Amygdala (tissue), 56 donors: ENCODE measurements at places on chromosomes 16 and 17.

DNA sequence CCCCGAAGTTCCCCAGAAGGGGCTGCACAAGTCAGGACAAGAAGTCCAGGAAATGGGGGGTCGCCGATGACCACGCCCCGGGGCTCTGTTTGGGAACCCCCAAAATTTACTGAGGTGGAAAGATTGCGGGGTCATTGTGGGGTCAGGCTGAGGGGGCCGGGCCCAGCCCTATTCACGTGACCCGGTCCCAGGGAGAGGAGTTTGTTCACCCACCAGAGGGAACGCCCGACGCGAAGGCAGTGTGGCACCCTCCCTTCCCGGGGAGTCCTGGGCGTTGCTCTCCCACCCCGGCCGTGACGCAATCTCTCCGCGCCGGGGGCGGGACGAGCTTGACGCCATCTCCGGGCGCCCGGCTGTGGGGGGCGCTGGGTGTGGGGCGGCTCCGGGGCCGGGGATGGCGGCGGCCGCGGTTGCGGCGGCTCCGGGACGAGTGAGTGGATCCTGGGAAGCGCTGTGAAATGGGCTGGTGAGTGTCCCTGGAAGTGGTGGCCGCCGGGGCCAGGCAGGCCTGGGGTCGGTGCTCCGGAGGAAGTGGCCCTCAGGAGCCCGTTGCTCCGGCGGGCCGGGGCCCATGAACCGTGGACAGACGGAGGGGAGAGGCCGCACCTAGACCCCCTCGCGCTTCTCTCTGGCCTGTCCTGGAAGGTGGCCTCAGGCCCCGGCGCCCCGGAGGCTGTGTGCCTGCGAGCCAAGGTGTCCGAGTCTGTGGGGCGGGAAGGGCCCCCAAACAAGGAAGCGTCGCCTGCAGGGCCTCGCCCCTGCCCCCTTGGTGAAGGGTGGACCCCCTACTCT is at the start of gene ATXN1L:
Gene ATXN1L, plus strand, starts transcription at position 338 of the 792 bp plus-strand sequence. CDS start 3,765 bp downstream, outside the sequence.
- DNase-seq = peak; percentile 85

GRCh38 chr17:9953492-9953891 is 48.4 kb upstream of the RCVRN start:
- DNase-seq = no peak

- no peak for DNase-seq
Measured at GRCh38 chr17:28819582-28819981, 23.0 kb downstream of the FAM222B start.

DNA sequence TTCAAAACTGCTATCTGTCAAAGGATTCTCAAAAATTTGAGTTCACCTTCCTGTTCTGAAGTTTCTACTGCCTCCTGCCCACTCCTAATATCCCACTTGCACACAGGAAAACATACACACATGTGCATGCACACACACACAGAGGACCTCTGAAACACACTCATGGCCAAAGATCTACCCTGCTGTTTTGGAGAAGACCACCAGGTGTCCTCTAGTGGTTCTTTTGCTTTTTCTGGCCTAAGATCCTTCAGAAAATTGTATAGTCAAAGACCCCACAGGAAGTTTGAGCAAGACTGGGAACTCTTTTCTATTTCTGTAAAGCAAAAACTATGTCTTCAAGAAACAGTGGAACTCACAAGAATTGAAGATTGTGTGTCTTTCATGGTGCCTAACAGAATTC is 90.2 kb downstream of the CDH8 start:
- DNase-seq = no peak

DNA sequence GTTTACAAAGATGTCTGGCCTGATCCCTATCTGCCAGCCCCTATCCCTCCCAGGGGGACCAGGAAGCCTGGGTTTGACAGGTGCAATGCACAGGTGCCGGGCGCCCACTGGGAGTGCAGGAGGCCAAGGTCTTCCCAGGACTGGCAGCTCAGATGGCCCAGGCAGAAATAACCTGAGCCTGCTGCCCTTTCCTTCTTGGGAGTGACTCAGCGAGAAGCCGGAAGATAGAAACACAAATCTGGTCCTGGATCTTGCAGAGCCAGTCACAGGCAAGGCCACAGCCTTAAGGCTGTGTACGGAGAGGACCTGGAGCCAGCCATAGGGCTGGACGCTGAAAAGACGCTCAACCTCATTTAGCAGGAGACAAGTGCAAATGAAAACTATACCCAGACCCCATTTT is 27.7 kb downstream of the GPR142 start:
- no peak for DNase-seq

DNA sequence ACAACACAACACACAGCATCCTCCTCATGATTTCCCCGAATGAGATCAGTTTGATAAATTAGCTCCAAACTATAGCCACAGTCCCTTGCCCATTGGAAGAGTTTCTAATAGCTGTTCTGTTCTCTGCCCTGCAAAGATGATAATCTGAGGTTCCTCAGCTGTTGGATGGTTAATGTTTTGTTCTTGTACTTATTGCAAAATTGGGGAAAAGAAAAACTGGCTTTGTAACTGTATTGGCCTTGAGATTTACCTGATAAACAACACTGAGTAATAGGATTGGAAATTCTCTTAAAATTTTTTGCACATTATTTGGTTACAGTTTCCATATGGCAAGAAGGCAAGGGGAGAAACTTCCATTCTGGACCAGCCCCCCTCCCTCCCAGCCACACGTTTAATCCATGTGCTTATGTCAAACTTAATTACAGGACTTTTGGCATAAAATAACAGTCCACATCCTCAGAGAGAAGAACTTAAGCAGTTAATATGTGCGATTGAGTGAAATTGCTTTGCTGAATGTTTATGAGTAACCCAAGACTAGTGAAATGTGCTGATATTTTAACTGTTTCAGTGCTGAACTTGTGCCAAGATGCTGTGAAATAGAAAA is 119.1 kb upstream of the ZFHX3 start:
- no peak for DNase-seq

GRCh38 chr16:69301861-69302260 is 9.3 kb upstream of the VPS4A start:
- DNase-seq = no peak

- no peak for DNase-seq
Measured at GRCh38 chr17:43169561-43170139, 1.4 kb upstream of the NBR1 start.

GRCh38 chr16:76614269-76614668 is 337.1 kb downstream of the CNTNAP4 start:
- no peak for DNase-seq

- no peak for DNase-seq
Measured at GRCh38 chr16:21222495-21223337, 10.8 kb upstream of the ANKS4B start.

DNA sequence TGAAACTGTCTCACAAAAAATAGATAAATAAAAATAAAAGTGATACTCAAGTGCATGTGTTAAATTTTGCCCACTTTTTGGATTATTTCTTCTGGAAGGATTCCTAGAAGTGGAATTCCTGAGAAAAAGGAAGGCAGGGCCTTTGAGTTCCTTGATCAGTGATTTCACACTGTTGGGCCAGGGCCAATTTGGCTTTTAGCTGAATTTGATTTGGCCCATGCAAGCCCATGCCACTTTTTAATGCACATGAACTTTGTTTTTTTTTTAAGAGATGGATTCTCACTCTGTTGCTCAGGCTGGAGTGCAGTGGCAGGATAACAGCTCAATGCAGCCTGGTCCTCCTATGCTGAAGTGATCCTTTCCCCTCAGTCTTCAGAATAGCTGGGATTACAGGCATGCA is 96.3 kb downstream of the TNFRSF13B start:
- no peak for DNase-seq

- no peak for DNase-seq
Measured at GRCh38 chr17:2710071-2710802, 1.3 kb downstream of the CLUH start.

- DNase-seq = no peak
Measured at GRCh38 chr16:84413244-84414004, 45.1 kb downstream of the ATP2C2 start.

GRCh38 chr16:3152277-3152990 is 17.6 kb downstream of the ZNF213 start:
- DNase-seq = peak; percentile 47

DNA sequence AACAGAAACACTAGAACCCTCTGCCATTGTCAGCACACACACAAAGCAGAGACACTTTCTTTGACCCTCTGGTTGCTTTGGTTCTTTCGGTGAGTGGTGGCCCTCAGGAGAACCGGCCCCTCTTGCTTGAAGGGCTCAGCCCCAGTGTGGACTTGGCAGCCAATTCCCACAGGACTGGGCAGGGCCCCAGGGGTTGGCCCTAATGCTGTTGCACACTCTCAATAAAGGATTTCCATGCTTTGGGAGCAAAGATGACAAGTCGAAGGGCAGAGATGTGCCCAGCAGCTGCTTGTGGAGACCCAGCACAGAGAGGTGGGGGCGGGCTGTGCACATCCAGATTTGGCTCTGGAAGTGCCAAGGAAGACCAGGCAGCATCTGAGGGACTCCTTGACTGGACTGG is 149.0 kb downstream of the NTN1 start:
- no peak for DNase-seq

DNA sequence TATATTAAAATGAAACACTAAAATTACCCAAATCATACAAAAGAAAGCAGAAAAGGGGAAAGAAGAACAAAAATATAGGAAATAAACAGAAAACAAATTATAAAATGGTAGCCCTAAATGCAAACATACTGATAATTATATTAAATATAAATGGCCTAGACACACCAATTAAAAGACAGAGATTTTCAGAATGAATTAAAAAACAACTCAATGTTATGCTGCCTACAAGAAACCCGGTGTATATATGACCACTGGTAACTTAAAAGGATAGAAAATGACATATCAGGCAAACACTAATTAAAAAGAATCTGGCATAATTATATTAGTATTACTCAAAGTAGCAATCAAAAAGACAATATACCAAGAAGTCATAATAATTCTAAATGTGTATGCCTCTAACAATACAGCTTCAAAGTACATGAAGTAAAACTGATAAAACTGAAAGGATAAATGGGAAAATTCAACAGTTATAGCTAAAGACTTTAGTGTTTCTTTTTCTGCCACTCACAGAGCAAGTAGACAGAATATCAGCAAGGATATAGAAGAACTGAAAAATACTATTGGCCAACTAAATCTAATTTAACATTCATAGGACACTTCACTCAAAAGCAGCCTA is 7.5 kb upstream of the FAM20A start:
- DNase-seq = no peak

- no peak for DNase-seq
Measured at GRCh38 chr16:86466696-86467406, 43.5 kb upstream of the FOXF1 start.

GRCh38 chr17:34252095-34252443 is 3.0 kb upstream of the CCL2 start:
- no peak for DNase-seq

GRCh38 chr16:23836404-23837311 is 875 bp downstream of the PRKCB start:
- no peak for DNase-seq

GRCh38 chr17:7314719-7315569 is at the start of gene GPS2:
Gene GPS2 (minus strand): TSS chr17:7315360. CDS start chr17:7315052, 308 bp downstream.
- peak; percentile 80 for DNase-seq

DNA sequence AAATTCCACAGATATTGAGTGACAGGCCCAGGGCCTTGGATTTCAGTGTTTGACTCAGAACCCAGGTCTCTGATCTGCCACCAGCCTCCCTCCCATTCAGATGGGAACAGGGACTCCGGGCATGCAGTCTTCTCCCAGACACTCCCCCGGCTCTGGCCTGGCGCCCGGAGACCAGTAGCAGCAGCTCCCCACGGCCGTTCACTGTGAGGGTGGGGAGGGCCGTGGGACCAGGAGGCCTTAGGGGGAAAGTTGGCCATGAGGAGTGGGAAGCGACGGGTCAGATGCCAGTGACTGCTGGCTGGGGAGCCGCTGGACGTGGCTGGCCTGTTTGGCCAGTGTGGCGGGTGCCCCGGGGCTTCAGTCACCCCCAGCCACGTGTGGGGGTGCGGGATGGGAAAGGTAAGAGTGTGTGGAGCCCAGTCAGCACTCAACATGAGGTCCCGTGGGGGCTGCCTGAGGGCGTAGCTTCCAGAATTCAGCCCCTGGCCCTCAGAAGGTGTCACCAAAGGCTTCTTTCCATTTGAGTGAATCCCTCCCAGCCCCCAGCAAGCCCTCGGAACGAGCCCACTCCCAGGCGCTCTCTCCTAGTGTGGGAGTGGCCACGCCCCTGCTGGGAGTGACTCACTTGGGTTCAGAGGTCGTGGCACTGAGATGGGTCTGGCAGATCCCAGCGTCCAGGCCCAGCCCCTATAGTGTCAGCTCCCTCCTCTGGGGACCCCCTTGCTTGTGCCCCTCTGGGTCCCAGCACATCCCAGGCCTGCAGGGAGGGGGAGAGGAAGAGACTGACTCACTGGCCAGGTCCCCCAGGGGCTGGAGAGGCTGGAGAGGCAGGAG is 309.4 kb downstream of the SEC14L1 start:
- DNase-seq = peak; percentile 47
